ENCODE measurements at places on chromosomes 2 and 18.

- no peak for DNase-seq
These were observed 288.5 kb downstream of the TNS1 start for GRCh38 chr2:217714287-217714751.

DNA sequence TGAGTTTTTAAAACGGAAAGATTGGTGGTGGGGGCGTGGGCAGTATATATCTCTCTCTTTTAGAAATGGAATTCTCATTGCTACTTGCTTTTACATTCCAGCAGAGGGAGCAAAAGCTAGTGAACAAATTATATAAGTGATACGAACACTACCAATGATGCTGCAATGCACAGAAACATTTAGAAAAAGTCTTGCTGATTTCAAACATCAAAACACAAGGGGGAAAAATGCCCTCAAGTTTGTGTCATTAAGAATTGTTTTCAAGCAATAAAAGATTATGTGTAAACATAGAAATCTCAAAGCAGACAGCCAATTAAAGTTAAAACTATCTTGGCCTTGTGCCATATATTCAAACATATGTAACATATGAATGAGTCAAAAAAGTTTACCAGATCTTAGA is 296.3 kb upstream of the KCNJ3 start:
- DNase-seq: no peak

DNA sequence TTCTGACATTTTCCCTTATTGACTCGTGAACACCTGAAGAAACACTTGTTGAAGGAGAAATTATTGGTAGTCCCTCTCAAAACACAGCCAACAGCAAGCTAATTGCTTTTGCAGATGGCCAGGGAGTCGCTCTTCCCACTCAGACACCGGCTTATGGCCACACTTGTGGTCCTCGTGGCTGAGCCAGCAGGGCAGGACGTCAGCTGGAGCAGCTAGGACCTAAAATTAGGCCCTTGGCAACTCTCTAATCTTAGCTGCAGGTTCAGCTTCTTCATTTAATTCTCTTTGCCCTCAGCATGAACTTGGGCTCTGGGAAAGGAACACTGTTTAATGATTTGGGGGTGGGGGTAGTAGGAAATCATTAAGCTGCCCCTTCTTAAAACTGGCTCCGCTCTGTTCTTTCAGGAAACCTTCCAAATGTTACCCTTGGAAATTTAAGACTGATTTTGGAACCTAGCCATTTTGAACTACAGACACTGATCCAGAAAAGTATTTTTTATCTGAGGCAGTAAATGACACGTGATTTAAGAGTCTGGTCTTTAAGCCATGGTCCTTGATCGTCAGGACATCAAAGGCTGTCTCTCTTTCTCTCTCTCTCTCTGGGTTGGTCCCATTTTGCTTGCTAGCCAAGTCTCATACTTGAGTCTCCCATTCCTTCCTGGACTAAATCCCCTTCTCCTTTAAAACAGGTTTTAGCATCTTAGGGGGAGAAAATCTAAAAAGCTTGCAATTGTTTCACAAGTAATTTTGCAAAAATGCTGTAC is 77.5 kb downstream of the CDK15 start:
- DNase-seq: no peak

DNA sequence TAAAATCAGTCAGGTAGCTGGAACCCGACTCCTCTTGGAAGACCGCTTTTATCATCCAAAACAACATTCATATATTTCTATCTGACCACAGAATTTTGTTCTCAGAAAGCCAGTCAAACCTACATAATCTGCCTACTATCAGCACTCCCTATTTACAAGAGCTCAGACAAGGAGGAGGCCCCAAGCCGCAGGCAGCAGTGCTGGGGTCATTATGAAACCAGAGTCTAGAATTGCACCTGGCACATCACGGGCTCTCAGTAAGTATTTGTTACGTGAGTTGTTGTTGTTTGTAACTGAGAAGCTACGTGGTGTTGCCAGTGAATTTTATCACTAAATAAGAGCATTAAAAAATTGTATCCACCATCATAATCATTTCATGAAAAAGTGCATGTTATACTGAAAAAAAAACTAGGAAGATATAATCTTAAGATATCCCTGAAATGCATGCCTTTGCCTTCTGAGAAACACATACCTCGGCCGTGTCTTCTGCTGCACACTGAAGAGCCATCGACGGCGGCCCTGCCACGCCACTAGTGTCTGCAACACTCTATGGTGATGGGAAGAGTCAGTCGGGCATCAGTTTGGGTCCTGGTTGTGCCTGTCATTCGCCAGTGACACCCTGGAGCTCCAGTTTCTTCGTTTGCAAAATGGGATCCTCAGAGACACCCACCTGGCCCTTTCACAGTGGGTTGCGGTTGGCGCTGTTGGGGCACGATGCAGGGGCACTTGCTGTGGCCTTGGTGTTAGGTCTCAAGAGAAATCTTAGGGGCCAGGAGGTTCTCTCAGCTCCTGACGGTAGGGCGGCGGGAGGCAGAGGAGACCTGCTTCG is 505.9 kb downstream of the EIPR1 start:
- DNase-seq: no peak

- DNase-seq: no peak
These were observed 245.7 kb upstream of the RND3 start for GRCh38 chr2:150733051-150733618.

DNA sequence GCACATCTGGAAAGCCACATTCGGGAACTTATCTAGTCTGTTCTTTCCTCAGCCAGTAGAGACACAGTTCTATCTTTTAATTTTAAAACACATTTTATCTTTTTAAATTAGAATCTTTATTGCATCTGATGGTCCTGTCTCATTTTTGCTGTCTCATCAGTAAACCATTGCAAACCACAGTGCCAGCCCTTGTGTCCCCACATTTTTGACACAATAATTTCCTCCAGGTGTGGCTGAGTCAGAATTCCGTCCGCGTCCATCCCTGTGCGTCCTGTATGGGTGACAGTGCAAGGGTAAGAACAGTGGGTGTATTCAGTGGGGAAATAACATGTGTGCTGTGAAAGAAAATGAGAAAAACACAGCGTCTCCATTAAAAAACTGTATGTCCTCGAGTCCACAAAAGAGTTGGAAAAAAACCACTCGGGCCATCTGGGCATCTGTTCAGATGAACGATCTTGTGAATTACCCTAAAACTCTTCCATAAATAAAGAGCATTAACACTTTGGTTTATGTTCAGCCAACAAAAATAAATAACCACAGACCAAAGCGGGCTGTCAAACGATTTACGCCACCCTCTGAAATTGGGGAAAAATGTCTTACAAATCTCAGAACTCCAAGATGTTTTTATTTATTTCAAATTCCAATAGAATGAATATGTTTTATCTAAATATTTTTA is 137.3 kb downstream of the ZNF516 start:
- no peak for DNase-seq

GRCh38 chr18:8742387-8743361 is 37.3 kb downstream of the MTCL1 start:
- no peak for DNase-seq

DNA sequence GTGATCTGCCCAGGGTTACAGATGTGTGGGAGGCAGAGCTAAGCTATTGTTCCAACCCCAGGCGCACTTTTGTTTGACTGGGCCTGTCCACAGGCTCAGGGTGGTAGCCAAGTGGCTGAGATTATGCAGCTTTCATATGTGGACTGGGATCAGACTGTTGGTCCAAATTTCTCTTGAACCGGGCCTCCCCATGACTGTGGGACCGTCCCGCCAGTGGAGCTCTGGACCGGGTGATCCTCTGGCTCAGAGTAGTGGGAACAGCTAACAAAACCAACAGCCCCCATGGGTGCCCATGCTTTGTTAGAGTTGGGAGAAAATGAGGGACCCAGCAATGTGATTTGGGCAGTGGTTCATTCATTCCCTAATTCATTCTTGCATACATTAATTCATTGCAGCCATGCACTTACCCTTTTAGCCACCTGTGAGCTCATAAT is 86.8 kb upstream of the HS6ST1 start:
- no peak for DNase-seq

GRCh38 chr18:37539236-37539635 is 26.4 kb downstream of the CELF4 start:
- DNase-seq: no peak

- DNase-seq: no peak
These were observed 284 bp downstream of the TIMM21 start for GRCh38 chr18:74148543-74149070.

- DNase-seq: no peak
These were observed 283.5 kb upstream of the HS6ST1 start for GRCh38 chr2:128602038-128602698.

- DNase-seq: no peak
These were observed 63.4 kb downstream of the NCKAP5 start for GRCh38 chr2:133504566-133505505.

DNA sequence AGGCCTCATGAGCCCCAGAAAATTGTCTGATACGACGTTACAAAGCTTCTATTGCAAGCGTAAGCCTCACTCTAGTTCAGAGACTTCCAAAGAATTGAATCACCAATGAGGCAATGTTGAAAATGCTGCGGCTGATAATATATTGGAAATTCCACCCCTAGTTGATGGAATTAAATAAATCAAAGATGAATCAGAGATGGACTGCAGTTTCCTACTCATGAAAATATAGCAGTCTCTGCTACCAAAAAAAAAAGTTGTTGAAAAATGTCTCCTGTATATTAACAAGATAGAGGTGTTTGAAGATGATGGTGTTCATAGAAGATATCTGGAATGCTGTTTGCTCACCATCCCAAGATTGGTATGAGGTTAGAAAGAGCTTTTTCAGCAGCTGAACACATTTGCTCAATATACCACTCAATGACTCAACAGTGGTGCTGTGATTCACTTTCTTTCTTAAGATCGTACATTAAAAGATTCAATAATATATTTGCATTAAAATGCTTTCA is 99.8 kb upstream of the ARHGAP28 start:
- DNase-seq: no peak

DNA sequence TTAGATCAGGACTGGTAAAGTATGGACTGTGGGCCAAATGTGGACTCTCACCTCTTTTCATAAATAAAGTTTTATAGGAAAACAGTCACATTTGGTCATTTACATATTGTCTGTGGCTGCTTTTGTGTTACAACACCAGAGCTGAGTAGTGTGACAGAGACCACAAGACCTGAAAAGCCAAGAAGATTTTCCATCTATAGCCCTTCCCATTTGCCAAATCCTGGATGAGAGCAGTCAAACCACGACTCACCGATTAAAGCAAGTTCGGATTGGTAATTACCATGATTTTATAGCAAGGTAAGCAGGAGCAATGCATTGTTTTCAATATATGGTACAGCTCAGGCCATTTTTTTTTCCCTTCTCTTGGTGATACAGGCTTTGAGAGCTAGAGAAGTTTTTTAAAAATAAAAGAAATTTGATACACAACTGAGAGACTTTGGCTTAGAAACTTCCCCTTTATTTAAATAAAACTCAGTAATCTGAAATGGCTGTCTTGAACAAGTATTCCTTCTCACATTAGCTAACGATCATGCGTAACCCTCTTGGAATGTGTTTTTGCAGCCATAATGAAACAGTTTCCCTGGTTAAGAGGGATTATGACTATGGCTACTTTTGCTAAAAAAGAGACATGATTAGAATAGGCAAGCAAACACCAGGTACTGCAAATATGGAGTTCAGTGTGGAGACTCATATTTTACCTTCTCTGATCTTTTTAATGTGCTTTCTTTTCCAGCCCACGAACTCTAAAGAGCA is 9.5 kb upstream of the MALL start:
- DNase-seq: no peak

DNA sequence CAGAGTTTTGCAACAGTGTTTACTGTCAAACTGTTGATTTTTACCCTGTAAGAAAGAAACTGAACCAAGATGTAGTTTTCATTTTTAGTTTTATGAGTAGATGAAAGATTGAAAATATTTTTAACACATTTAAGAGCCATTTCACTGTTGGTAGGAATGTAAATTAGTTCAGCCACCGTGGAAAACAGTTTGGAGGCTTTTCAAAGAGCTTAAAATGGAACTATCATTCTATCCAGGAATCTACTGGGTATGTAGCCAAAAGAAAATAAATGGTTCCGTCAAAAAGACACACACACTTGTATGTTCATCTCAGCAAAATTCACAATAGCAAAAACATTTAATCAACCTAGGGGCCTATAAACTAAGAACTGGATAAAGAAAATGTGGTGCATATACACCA is 729.8 kb upstream of the CDH7 start:
- DNase-seq: no peak

GRCh38 chr2:74148457-74149246 is 940 bp upstream of the BOLA3 start:
- no peak for DNase-seq

- DNase-seq: no peak
These were observed 1.6 kb upstream of the STK17B start for GRCh38 chr2:196172951-196173350.

GRCh38 chr2:57407772-57408201 is 638.8 kb upstream of the VRK2 start:
- no peak for DNase-seq

DNA sequence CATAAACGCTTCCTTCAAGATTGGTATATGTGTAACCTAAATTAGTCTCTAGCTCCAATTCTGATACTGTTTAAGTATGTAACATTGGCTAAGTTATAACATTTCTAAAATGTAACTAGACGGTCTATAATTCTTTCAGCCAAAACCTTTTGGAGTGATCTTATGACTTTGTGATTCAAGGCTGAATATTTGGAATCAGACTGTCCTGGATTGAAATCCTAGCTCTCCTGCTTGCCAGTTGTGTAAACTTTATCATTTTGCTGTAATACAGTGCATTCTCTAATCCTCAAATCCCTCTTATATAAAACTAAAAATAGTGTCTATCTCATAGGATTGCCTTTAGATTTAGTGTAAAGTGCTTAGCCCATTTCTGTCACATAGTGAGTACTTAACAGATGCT is 337.2 kb upstream of the KCNJ3 start:
- DNase-seq: no peak

- no peak for DNase-seq
These were observed 328.6 kb downstream of the CNTNAP5 start for GRCh38 chr2:124353656-124354055.

- DNase-seq: no peak
These were observed 22.8 kb downstream of the NPC1 start for GRCh38 chr18:23563377-23564043.

DNA sequence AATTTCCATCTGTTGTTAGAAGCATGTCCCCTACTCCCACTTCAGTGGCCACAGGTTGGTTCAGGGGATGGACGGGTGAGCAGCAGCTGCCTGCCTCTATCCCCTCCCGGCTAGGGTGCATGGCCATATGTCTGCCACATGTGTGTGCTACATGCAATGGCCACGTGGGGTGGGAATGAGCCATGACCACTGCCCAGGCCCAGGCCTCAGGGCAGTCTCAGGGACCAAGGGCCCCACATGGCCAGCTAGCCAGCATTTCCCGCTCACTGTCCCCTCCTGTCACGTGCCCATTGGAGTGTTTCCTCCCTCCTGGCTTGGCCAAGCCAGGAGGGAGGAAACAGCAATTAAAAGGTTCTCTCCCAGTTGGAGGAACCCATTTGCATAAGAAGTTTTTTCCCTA is 117.1 kb downstream of the KCNS3 start:
- DNase-seq: no peak

- no peak for DNase-seq
These were observed 47.8 kb downstream of the SATB2 start for GRCh38 chr2:199409759-199410529.

DNA sequence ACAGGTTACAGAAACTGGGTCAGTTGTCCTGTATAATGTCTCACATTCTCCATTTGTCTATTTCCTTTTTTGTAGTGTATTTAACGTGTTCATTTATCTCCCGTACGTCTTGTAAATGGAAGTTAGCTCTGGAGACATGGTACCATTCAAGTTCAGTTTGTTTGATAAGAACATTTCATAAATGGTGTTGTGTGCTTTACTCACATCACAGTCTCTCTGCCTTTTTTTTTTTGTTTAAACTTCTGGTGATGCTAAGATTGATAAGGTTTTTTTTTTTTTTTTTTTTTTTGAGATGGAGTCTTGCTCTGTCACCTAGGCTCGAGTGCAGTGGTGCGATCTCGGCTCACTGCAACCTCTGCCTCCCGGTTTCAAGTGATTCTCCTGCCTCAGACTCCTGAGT is 41.7 kb downstream of the UBR3 start:
- no peak for DNase-seq
